ENCODE measurements at places on chromosomes 12 and 14.
A peak's percentile ranks its signal among the peaks of the same experiment; 100 is the strongest.

DNA sequence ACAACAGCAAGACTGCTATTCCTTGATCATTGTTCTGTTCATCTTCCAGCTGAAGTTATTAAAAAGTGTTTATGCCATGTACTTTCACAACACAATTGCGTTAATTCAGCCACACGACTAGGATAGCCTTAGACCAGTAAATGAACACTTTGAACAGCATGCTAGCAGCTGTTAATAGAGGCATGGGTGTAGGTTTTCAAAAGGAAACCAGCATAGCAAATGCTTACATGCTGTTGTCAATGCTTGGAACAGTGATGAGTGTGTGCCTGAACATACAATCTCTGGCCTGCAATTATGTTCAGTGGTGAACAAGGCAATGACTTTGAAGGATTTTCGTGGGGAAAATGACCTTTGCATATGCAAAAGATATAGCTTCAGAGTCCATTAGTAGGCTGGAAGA, 127.4 kb upstream of the RBM19 start:
- DNase-seq, result no peak
- no peaks in the 10 kb centered on the region for H3K4me1 ChIP-seq
- H3K27me3 ChIP-seq, result no peaks in the 10 kb centered on the region
- no peak overlapping the region for H3K27ac ChIP-seq
- no peaks in the 10 kb centered on the region for H3K36me3 ChIP-seq

DNA sequence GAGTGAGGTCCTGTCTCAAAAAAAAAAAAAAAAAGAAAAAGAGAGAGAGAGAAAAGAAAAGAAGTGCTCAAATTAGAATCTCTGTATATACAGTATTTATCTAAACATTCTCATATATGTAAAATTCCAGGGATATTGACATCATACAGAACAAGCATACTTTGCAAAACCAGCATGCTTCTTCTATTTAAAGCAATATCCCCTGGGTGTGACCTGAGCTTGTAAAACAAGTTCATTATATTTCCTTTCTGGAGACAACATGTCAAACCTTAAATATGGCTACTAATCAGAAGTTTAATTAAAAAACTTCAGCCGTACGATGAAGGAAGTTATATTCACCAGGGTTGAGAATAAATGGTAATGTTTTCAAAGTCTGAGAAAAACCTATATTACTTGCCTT, 175.8 kb upstream of the HMGA2 start:
- H3K4me1 ChIP-seq, result no peaks in the 10 kb centered on the region
- H3K36me3 ChIP-seq, result no peaks in the 10 kb centered on the region
- no peak overlapping the region for H3K4me3 ChIP-seq
- DNase-seq, result no peak
- H3K27ac ChIP-seq, result no peak overlapping the region

- H3K36me3 ChIP-seq, result no peaks in the 10 kb centered on the region
- no peak for DNase-seq
- H3K27me3 ChIP-seq, result no peaks in the 10 kb centered on the region
- peaks cover 21% of the 10 kb centered on the region for H3K4me1 ChIP-seq
- H3K27ac ChIP-seq, result no peak overlapping the region
Observed at GRCh38 chr12:6790496-6791150, 1.3 kb downstream of the CD4 start.

- H3K4me3 ChIP-seq, result no peak overlapping the region
- no peak overlapping the region for H3K27ac ChIP-seq
- no peaks in the 10 kb centered on the region for H3K36me3 ChIP-seq
- H3K4me1 ChIP-seq, result peaks cover 11% of the 10 kb centered on the region
- DNase-seq, result no peak
Observed at GRCh38 chr12:64178122-64178521, 44.0 kb downstream of the KICS2 start.

DNA sequence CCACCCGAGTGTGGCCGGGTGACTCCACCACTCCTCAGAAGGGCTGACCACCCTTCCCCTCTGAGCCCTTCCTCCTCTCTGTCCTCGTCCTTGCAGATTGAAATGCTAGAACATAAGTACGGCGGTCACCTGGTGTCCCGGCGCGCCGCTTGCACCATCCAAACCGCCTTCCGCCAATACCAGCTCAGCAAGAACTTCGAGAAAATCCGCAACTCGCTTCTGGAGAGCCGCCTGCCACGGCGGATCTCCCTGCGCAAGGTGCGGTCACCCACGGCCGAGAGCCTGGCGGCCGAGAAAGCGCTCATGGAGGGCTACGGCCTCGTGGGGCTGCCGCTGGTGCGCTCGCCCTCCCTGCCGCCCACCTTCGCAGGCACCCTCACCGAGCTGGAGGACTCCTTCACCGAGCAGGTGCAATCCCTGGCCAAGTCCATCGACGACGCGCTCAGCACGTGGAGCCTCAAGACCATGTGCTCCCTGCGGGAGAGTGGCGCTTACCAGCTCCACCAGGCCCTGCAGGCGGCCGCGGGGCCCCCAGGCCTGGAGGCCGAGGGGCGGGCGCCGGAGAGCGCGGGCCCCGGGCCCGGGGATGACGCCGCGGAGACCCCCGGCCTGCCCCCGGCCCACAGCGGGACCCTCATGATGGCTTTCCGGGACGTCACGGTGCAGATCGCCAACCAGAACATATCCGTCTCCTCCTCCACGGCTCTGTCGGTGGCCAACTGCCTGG, 71.8 kb downstream of the IQSEC3 start:
- peaks cover 18% of the 10 kb centered on the region for H3K4me1 ChIP-seq
- no peak for DNase-seq
- H3K27me3 ChIP-seq, result peaks cover 24% of the 10 kb centered on the region
- no peaks in the 10 kb centered on the region for H3K36me3 ChIP-seq
- H3K4me3 ChIP-seq, result peak overlapping the region; percentile 25

GRCh38 chr12:127272864-127273263, 994.1 kb upstream of the TMEM132C start:
- H3K27me3 ChIP-seq, result no peaks in the 10 kb centered on the region
- H3K36me3 ChIP-seq, result no peaks in the 10 kb centered on the region
- H3K4me3 ChIP-seq, result no peak overlapping the region
- H3K4me1 ChIP-seq, result no peaks in the 10 kb centered on the region

All from neuronal stem cell (in vitro differentiated cells).